Umbilical cord (tissue), 2 donors: ENCODE measurements at places on chromosomes 16 and 17. TPM values are rescaled to one million over a fixed set of nuclear protein-coding genes. Genes with fewer than 3 reads are reported as not detected.
A peak's percentile ranks its signal among the peaks of the same experiment; 100 is the strongest.

DNA sequence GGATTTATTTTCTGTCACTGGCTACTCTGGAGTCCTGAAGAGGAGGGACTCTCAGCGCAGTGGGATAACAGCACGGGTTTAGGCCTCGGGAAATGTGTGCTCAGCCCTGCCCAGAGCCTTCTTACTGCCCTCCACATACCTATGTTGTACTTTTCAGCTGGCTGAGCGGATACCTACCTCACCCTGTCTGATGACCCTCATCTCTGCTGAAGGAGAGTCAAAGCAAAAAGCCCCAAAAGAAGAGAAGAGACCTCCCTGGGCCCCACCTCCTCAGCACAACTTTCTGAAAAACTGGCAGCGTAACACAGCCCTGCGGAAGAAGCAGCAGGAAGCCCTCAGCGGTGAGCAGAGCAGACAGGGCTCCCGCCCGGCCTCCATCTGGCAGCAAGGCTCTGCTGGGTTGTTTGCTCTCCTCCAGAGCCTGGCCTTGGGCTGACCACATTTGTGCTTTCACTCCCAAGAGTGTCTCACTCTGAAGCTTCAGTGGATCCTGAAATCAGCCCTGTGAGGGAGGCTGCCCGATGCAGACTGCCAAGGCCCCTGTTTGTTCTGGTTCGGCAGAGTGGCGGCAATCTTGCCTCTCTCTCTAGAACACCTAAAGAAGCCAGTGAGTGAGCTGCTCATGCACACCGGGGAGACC lies 10.3 kb downstream of the MYCBPAP start:
- no peak for DNase-seq

- DNase-seq = no peak
Observed at GRCh38 chr16:81729451-81729850, 49.6 kb upstream of the PLCG2 start.

LAT gene
- 0.72 TPM for total RNA-seq

GRCh38 chr17:82808921-82809905 lies 30.6 kb downstream of the ZNF750 start:
- DNase-seq = peak; percentile 38

C1QTNF8 gene
- total RNA-seq = not detected

CORO6 gene
- 1.9 TPM for total RNA-seq
